Stimulated activated CD4-positive, alpha-beta T cell treated with anti-CD3 and anti-CD28 coated beads, Interleukin-2, amount 100 ng/mL, for 24 hours (primary cell): ENCODE measurements at places on chromosomes 16 and 17.

GRCh38 chr17:74052993-74053711 is 150.3 kb upstream of the RPL38 start:
- DNase-seq = no peak

GRCh38 chr17:13421581-13422130 is 180.1 kb downstream of the HS3ST3A1 start:
- no peak for DNase-seq

GRCh38 chr17:41567317-41567716 is 4.5 kb downstream of the KRT9 start:
- no peak for DNase-seq

- DNase-seq = no peak
Observed at GRCh38 chr17:65394811-65395472, 166.5 kb downstream of the AXIN2 start.

DNA sequence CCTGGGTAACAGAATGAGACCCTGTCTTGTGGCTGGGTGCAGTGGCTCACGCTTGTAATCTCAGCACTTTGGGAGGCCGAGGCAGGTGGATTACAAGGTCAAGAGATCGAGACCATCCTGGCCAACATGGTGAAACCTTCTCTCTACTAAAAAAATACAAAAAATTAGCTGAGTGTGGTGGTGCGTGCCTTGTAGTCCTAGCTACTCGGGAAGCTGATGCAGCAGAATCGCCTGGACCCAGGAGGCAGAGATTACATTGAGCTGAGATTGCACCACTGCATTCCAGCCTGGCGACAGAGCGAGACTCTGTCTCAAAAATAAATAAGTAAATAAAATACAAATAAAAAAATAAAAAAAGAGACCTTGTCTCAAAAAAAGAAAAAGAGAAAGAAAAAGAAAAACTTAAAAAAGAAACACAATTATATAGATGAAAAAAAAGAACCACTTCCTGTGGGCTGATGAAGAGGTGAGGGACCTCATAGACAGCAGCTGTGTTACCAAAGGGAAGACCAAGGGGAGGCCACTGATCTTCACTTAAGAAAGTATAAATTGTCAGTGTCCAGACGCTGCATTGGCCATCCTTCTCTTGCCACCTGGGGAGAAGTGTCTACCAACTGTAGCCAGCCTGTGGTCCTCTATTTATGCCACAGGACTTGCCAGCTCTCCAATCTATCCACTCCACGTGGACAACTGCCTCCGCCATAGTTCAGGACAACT is 24.4 kb upstream of the SMG1 start:
- no peak for DNase-seq
